ENCODE measurements at places on chromosomes 12 and 14.

DNA sequence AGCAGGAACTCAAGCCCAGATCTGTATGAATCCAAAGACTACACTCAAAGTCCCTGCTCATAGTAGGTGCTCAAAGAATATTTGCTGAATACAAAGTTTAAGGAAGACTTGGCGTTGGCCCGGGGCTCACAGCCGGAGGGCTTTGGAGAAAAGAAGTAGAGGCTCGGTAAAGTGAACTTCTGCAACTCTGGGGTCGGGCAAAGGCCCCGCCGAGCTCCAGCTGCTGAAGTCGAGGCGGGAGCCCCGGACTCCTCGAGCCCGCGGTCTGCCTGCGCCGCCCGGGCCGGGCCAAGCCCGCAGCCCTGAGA, 335 bp downstream of the GCN1 start:
- H3K27me3 ChIP-seq: no peaks in the 10 kb centered on the region
- peak overlapping the region; percentile 82 for H3K27ac ChIP-seq
- peak overlapping the region; percentile 90 for H3K4me3 ChIP-seq
- H3K36me3 ChIP-seq: peaks cover 53% of the 10 kb centered on the region

DNA sequence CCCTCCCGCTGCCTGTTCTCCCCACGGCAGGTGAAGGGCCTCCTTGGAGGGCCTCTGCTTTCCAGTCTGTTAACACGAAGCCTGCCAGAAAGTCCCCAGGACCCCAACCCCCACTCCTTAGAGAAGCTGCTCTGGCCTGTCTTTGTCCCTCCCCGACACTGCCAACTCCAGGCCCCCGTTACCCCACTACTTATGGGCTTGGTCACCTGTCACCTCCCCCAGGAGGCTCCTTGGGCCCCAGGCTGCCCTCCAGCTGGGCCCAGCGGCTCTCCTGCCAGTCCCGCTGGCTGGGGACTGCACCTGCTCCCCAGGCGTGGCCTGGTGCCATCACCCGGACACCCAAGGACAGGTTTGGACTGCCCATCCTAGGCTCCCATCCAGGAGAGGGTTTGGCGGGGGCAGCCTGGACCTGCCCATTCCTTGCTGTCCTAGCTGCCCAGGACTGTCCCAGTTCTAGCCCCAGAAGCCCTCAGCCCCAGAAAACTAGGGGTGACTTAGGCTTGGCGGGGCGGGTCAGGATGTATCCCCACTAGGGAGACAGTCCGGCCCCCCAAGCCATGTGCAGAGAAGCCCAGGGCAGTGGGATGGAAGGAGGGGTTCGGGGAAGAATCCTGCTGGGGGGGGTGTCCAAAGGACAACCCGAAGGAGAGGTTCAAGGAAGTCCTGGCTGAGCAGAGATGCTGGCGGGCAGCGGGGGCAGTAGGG, 155.7 kb upstream of the C14orf180 start:
- DNase-seq: peak; percentile 82
- H3K4me3 ChIP-seq: no peak overlapping the region
- H3K36me3 ChIP-seq: no peaks in the 10 kb centered on the region

DNA sequence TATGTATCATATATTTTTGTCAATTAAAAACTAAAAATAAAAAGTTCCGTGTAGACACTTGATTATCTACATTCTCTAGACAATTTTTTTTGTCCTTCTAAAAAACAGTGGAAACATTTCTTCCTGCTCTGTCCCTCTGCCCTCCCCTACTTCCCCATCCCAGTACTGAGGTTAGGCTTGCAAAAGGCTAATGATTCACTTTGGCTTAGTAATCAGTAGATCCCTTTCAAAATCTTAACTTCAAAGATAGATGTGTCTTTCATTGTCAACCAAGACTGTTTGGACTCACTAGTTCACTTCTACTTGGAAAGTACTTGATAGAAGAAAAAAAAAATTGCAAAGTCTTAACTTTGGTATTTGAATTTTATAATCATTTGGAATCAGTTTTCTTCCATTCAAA, 3.8 kb downstream of the SETD3 start:
- H3K4me1 ChIP-seq: peaks cover 20% of the 10 kb centered on the region
- H3K27me3 ChIP-seq: no peaks in the 10 kb centered on the region
- no peak for DNase-seq
- no peak overlapping the region for H3K27ac ChIP-seq

- no peak overlapping the region for H3K4me3 ChIP-seq
- H3K4me1 ChIP-seq: no peaks in the 10 kb centered on the region
- no peak for DNase-seq
These were observed 423.9 kb downstream of the SOX5 start for GRCh38 chr12:23525450-23526072.

DNA sequence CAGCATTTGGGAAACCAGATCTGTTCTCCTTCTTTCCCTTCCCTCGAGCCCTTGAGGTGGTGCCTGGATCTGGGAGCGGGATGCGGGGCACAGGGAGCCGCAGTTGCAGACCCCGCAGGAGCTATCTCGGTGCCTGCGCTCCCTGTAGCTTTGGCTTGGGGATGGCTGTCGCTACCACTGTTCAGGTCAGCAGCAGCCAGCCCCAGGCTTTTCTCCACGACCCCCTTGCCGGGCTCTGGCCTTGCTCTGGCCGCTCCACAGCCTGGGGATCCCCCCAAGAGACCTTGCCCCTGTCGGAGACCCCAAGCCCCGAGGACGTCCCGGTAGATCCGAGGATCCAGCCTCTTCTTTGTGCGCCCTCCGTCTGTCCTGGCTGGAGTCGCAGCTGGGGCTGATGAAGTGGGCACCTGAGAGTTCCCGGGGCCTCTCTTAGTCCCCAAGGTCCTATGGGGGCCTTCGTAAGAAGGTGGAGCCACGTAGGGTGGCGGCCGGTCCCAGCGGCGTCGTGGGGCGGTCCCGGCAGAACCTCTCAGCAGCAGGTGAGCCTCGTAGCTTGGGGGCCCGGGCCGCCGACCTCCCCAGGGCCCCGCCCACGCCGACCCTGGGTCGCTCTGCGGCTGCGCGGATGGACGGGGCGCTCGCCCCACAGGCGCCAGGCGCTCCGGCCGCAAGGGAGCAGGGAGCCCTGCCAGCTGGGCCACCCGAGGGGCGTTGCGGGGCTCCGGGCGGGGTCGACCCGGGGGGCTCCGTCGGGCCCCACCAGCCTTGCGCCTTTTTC, 1.3 kb downstream of the DDN start:
- peak; percentile 93 for DNase-seq
- peaks cover 38% of the 10 kb centered on the region for H3K27me3 ChIP-seq
- H3K4me1 ChIP-seq: peaks cover 29% of the 10 kb centered on the region
- peaks cover 19% of the 10 kb centered on the region for H3K36me3 ChIP-seq

- H3K4me1 ChIP-seq: no peaks in the 10 kb centered on the region
- no peaks in the 10 kb centered on the region for H3K27me3 ChIP-seq
- H3K27ac ChIP-seq: no peak overlapping the region
- DNase-seq: no peak
- H3K4me3 ChIP-seq: no peak overlapping the region
- H3K36me3 ChIP-seq: peaks cover 18% of the 10 kb centered on the region
These were observed 73.4 kb downstream of the RIC8B start for GRCh38 chr12:106847861-106848260.

GRCh38 chr12:13836099-13836498, 145.3 kb downstream of the GRIN2B start:
- no peak for DNase-seq
- no peaks in the 10 kb centered on the region for H3K4me1 ChIP-seq
- H3K27me3 ChIP-seq: no peaks in the 10 kb centered on the region
- H3K4me3 ChIP-seq: no peak overlapping the region

All from osteoblast (primary cell).